ENCODE measurements at places on chromosomes 1 and 21.
A peak's percentile ranks its signal among the peaks of the same experiment; 100 is the strongest.

DNA sequence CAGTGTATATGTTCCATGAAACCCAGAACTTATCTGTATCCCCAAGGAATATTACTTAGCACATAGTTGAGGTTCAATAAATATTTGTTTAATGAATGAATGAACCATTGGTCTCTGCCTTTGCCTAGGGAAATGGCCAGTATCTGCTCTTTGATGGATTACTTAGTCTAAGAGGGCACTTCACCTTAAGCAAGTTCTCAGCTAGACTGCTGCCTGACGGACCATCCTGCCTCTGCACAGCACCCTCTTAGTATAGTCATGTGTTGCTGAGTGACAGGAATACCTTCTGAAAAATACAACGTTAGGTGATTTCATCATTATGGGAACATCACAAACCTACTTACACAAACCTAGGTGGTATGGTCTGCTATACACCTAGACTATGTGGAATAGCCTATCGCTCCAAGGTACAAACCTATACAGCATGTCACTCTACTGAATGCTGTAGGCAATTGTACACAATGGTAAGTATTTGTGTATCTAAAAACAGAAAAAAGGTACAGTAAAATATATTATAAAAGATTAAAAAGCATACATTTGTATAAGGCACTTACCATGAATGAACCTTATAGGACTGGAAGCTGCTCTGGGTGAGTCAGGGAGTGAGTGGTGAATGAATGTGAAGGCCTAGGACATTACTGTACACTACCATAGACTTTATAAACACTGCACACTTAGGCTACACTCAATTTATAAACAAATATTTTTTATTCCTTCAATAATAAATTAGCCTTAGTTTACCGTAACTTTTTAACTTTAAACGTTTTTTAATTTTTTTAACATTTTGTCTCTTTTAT is 83.7 kb upstream of the LRRC8D start:
- DNase-seq: no peak

DNA sequence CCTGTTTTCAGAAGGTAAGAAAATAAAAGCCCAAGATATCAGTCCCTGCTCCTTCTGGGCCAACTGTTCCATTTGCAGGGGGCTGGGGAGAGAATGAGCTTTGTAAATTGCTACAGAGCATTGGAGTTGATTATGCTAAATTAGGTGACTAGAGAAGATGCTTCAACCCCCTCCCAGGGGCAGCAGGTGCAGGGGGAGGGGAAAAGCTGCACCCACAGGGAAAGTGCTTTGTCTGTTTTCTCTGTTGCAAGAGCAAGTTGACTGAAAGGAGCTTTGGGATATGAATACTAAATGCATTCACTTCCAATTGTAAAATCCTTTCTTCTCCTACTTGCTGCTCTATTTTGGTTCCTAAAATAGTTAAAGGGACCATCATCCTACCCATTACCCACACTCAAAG is 16.5 kb upstream of the PIGM start:
- DNase-seq: no peak

DNA sequence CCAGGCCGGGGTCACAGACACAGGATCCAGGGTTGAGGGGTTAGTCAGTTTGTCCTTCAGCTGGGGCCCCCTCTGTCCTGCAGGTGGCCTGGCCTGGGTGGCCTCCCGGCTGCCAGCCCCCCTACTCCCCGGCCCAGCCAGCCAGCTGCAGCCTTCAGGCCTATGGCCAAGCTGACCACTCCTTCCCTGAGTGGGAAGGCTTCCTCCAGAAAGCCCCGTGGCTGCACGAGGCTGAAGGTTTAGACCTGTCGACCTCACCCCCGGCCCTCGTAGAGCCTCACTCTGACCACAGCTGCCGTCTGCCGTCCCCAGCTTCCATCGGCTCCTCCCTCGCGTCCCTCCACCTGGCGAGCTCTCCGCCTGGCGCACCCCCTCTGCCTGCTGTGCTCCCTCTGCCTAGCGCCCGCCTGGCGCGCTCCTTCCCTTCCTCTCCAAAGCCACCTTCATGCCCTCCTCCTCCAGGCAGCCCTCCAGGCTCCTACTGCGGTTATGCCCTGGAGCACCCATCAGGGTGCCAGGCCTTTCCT is 9.6 kb downstream of the TTLL10 start:
- DNase-seq: peak; percentile 2

DNA sequence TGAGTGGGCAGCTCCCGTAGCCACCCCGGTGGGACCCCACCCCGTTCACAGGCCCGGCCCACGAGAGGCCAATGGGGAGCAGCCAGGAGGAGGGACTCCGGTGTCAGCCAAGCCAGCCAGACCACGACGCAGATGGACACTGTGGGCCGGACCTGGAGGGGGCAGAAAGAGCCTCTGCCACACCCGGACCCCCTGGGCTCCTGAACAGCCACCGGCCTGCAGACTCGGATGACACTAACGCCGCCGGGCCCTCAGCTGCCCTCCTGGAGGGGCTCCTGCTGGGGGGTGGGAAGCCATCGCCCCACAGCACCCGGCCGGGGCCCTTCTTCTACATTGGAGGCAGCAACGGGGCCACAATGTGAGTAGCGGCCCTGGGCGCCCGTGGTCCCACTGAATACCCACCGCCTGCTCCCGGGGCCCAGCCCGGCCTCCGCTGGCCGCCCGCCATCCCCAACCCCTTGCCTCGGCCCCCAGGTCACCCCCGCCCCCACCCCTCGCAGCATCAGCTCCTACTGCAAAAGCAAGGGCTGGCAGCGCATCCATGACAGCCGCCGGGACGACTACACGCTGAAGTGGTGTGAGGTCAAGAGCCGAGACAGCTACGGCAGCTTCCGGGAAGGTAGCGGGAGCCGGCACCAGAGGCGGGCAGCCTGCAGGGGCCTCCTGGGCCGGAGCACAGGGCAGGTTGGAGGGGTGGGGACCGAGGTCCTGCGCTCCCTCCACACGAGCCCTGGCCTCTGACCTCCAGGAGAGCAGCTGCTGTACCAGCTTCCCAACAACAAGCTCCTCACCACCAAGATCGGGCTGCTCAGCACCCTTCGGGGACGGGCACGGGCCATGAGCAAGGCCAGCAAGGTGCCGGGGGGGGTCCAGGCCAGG is 6.5 kb downstream of the TTLL10 start:
- peak; percentile 3 for DNase-seq

DNA sequence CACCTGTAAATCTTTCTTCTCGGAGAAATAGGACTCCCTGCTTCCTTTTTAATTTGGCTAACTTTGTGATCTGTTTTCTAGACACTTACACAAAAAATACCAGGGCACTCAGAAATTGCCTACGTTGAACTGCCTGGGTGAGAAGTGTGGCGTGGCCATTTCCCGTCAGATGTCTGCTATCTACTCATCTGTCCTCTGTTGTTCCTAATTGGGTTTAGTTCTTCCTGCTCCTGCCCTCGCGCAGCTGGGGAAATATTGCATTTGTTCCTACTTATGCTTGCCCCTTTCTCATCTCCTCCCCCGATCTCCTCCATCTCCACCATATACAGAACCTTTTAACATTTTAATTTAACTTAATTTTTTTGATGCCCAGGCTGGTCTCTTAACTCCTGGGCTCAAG is 55.1 kb downstream of the CD58 start:
- no peak for DNase-seq

GRCh38 chr1:62590255-62590969 is 6.9 kb upstream of the ANGPTL3 start:
- no peak for DNase-seq

DNA sequence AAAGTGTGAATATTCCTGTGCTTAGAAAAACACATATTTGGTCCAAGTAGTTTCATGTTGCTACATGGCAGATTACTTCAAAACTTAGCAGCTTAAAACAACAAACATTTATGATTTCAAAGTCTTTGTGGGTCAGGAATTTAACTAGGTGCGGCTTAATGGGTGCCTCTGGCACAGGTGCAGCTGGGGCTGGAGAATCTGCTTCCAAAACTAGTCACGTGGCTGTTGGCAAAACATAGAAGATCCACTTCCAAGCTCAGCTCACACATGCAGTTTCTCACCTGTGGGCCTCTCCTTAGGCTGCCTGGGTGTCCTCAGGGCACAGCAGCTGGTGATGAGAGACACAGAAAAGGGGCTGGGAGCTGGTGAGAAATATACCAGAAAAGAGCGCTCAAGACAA is 263.4 kb downstream of the TTLL7 start:
- DNase-seq: no peak

DNA sequence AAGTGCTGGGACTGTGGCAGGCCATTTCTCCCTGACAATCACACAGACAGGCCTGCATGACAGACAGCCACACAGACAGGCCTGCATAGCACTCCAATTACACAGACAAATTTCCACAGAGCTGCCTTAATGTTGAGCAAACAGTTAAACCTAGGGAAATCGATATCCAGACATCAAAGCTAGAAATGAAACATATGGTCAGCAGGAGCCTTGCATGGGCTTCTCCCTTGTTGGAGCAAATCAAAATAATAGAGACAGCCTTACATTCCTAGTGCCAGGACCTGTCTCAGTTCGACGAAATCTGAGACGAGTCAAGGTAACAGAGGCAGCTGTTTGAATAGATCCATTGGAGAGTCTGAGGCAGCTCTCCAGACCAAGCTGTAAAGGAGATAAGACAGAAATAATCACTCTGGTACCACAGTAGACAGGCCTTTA is 42.4 kb downstream of the OLFML3 start:
- DNase-seq: no peak

- DNase-seq: no peak
Observed at GRCh38 chr1:229248821-229249817, 21.8 kb upstream of the RAB4A start.

DNA sequence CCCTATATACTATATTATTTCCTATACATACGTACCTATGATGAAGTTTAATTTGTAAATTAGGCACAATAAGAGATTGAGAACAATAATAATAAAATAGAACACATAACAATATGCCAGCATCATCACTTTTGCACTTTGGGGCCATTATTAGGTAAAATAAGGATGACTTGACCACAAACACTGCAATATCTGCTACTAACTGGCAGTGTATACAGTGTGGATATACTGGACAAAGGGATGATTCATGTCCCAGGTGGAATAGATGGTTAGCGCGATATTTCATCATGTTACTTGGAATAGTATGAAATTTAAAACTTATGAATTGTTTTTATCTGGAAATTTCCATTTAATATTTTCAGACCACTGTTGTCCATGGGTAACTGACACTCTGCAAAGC is 35.4 kb upstream of the TXLNA start:
- no peak for DNase-seq

GRCh38 chr1:109253803-109254620 is 4.7 kb downstream of the CELSR2 start:
- no peak for DNase-seq

GRCh38 chr1:171794085-171794484 is 12.6 kb downstream of the METTL13 start:
- DNase-seq: no peak

DNA sequence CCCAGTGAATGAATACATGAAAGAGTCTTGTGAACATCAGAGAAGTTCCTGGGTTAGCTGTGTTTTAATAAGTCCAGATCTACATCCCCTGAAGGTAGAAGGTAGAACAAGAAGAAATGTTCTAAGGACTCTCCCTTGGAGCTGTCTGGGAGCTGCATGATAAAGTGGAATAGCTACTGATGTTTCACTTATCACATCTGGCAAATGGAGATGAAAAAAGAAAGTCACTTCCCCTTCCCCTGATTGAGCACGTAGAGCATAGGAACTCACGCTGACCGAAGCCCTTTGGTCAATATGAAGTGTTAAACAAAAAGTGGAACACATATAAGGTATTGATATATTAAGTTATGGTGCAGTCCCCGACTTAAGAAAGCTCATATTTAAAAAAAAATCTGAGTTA is 53.2 kb upstream of the PARP1 start:
- no peak for DNase-seq

DNA sequence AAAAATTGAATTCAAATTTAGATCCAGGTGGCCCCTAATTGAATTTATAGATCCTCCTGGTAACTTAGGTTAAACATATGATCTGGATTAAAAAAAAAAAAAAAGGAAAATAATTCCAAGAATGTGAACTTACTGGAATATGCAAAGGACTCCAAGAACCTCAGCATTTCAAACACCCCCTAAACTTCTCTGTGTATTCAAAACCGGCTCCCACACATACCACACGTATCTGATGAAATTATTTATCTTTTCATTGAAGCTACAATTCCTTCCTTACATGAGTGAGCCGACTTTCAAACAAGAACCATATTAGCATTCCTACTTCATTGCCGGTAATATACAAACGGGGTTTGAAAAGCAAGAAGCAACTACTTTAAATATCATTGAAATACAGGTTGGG is 61.4 kb upstream of the FMN2 start:
- DNase-seq: no peak

GRCh38 chr1:112478314-112478713 is 30.5 kb upstream of the WNT2B start:
- no peak for DNase-seq

DNA sequence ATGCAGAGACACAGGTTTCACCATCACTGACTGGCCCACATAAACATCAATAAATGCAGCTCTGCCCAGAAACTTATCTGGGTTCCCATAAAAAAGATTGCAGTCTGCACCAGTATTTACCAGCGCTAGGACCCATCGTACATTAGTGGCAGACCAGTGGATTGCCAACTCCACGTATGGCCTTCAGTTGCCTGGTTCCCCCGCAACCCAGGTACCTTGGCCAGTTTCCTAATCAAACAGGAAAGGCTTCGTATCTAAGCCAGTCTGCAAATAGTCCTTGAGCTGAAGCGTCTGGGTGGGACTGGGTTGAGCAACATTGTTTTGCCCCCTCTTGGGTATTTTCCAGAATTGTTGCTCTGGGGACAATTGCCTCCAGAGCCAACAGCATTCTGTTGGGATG is 1639.3 kb downstream of the MRPL39 start:
- no peak for DNase-seq

- no peak for DNase-seq
Observed at GRCh38 chr1:113830039-113830438, 17.8 kb upstream of the RSBN1 start.

- no peak for DNase-seq
Observed at GRCh38 chr1:50278961-50279360, 144.3 kb downstream of the DMRTA2 start.

DNA sequence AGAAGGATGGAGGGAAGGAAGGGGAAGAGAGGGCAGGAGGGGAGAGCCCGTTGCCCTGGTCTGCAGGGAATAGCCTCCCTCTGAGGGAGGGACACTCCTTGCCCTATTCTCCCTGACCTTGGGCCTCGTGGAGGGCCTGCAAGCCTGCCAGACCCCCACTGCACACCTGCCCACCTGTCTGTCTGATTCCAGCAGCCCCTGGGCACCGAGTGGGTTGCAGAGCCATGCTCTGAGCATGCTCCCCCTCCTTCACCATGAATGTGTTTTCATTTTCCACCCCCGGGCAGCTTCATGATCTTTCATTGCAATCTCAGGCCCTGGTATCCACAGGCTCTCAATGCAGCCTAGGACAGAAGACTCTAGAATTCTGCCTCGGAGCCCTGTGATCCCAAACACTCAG is 5.1 kb upstream of the NPHP4 start:
- DNase-seq: no peak

GRCh38 chr1:27403065-27403726 is 10.8 kb downstream of the GPR3 start:
- no peak for DNase-seq

- no peak for DNase-seq
Observed at GRCh38 chr1:169941982-169942830, 48.5 kb upstream of the SCYL3 start.

GRCh38 chr1:72942008-72942407 is 659.7 kb upstream of the NEGR1 start:
- DNase-seq: no peak

GRCh38 chr1:210291786-210292230 is 36.9 kb upstream of the HHAT start:
- peak; percentile 12 for DNase-seq

GRCh38 chr1:162446946-162447345 is 35.0 kb upstream of the SH2D1B start:
- DNase-seq: no peak

GRCh38 chr1:38953433-38953860 is 11.8 kb upstream of the RHBDL2 start:
- DNase-seq: no peak
